ENCODE measurements at places on chromosomes 12 and 14. TPM values are rescaled to one million over a fixed set of nuclear protein-coding genes. Genes with fewer than 3 reads are reported as not detected.

The TGFB3 gene
- polyA plus RNA-seq = 18.8 TPM

The INHBC gene
- 0.33 TPM for polyA plus RNA-seq

The FGF23 gene
- polyA plus RNA-seq = not detected

The FAM90A1 gene
- polyA plus RNA-seq = 1.3 TPM

The IGFBP6 gene
- polyA plus RNA-seq = 24.2 TPM

The RDH12 gene
- polyA plus RNA-seq = 0.65 TPM

- DNase-seq = no peak
Observed at GRCh38 chr14:94584591-94585280, 3.5 kb downstream of the SERPINA5 start.

DNA sequence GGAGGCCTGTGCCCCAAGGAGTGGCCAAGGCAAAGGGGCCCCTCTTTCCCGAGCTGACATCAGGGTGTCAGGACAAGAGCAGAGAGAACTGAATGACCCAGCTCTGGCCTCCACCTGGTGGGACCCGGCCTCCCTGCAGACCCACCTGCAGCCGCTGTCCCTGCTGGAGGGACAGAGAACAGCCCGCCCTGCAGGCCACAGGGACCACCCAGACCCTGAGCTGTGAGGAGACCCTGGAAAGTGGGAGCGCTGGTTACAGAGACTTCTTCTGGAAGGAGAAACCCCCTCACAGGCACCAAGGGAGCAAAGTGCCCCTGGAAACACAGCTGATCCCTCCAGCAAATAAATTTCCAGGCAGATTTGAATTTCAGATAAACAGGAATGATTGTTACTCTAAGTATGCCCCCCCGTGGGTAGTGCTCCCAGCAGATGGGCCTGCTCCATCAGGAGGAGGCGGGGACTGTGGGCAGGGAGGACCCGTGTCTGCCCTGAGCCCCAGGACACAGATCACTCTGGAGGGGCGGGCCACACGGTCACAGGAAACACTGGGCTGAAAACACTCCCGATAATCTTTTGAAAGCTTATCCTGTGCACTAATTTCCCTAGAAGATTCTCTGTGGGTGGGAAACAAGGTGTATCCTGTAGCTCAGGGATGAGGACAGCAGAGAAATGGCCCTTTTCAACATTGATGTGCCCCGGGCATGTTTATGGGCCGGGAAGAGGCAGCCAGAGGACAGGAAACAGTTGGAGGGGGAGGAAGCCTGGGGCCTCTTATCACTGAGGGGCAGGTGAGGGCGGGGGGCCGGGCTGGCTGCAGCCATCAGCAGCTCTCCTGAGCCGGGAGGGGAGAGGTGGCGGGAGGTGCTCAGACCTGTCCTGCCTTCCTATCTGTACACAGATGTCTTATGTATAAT, 276.0 kb downstream of the ADGRD1 start:
- no peak for DNase-seq

GRCh38 chr12:65631621-65632111, 192.6 kb upstream of the HMGA2 start:
- DNase-seq = no peak

DNA sequence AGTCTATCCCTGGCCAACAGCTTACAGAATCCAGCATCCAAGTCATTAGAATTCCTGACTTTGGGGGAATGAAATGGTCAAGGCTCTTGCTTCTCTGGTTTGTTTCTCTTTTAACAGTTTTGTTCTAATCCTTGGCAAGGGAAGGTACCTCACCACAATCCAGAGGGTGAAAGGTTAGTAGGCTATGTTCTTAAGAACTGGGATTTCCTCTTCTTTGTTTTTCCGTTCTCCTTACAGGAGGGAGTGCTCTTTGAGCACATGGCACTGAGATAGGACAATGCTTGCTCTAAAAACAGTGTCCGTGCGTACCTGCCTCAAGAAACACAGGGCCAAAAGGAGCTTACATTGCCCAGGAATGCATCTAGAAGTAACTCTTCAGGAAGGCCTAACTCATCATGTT, 156.6 kb downstream of the GCH1 start:
- DNase-seq = no peak

GRCh38 chr14:45181806-45182205, 46.1 kb downstream of the FANCM start:
- DNase-seq = no peak

GRCh38 chr14:24971255-24971654, 78.7 kb downstream of the STXBP6 start:
- DNase-seq = no peak
